ENCODE measurements at places on chromosomes 12 and 14.
A peak's percentile ranks its signal among the peaks of the same experiment; 100 is the strongest.

GRCh38 chr12:124916374-124917134, 2.1 kb upstream of the UBC start:
- no peak for DNase-seq

- no peak for DNase-seq
These were observed 92.8 kb upstream of the KCNA1 start for GRCh38 chr12:4816744-4817525.

DNA sequence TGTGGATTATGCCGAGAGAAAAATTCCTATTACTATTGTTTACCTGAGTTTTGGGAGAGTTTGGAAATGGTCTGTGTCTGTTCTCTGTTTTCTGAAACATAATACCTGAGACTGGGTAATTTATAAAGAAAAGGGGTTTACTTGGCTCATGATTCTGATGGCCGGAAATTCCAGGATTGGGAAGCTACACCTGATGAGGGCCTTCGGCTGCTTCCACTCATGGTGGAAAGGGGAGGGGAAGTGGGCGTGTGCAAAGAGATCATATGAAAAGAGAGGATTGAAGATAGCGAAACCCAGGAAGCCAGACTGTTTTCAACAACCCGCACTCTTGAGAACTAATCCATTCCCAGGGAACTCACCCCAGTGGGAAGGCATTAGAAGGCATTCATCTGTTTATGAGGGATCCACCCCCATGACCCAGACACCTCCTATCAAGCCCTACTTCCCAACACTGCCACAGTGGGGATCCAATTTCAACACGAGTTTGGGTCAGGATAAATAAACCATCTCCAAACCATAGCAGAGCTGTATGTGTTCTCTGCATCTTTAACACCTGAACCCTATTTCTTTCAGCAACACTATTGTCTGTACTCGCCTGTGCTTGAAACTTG, 51.1 kb downstream of the APAF1 start:
- no peak for DNase-seq

- DNase-seq, result no peak
These were observed 64.2 kb downstream of the CMAS start for GRCh38 chr12:22110176-22110575.

DNA sequence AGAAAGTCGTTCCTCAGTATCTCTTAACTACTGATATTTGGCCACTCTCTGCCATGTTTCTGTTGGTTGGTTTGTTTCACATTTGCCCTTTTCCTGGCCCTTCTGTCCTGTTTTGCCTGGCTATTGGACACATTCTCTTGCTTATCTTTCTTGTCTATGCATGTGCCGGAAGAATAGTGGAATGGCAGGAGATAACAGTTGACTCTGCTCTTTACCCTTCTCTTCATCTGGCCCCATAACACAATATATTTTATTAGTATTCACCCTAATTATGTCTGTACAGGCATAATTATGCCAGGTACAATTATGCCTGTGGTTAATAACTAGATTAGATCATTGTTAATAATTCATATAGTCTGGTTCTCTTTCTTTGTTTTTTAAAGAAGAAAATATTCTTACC, 243.5 kb upstream of the LMO3 start:
- DNase-seq, result no peak

DNA sequence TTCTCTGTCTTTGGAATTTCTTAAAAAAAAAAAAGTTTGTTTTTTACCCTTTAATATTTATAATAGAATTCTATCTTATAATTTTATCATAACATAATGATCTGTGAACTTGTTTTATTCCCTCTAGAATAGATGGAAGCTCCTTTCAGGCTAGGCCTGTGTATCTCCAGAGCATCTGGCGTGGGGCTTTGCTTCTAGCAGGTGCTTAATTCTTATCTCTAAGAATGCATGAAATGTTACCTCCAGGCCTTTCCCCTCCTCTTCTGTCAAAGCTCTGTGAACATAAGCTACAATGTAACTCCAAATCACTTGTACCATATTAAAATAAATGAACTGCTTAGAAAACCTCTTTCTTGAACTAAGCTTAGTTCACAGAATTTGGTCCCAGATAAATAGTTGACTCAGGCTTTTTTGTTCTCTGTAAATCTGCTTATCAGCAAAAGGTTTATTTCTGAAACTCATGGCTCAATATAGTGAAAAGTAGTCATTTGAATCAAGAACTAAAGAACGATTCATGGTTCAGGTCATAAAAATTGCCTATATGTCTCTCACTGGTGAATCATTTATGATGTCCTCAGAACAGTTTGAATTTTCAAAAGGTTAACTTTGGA, 407.1 kb downstream of the TRHDE start:
- DNase-seq, result no peak

GRCh38 chr14:68476212-68477109, 316.4 kb downstream of the ZFP36L1 start:
- no peak for DNase-seq

DNA sequence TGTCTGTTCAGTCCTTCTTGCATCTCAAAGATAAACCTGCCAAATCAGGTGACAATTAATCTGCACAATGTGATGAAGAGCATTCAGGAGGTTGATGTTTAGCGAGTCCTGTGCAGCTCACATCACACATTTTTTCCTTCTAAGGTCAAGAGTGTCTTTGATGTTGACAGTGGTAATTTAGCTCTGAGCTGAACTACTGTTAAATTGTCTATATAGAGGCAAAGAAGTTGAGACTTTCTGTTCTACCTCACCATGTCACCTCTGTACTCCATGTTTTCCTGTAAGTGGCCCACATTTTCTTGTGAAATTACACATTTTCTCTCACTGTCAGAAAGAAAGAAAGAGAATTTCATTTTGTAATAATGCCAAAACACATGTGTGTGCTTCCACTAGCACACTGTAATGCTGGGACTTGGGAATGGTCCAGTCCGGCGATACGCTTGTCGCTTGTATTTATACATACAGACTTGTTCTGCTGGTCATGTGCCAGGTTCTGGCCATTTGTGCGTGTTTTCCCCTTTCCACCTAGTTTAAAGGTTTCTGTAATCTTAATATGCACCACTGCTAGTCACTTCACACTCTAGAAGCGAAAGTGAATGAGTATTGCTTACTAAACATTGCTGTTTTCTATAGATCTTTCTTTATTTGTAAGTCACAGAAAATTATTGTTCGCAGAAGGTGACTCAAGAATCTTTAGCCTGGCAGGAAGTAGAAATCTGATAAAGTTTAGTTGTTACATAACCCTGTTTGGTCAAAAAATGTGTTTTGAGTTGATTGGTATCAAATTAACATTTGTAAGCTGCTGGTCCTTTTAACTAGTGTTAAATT, 328.9 kb downstream of the TMTC2 start:
- no peak for DNase-seq

DNA sequence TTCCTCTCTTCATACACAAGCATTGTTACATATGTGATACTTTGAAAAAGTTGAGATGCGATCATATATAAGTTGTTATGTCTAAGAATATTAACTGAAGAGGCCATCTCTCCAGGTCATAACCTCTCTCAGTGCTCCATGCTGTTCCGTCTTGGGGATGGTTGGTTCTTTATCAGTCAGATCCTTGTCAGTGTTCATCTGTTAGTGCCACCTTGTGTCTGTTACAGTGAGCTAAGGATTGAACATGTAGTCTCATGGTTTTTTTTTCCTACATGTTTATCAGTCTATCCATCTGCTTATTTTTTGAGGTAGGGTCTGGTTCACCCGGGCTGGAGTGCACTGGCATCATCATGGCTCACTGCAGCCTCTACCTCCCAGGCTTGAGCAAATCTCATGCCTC, 30.5 kb downstream of the EP400 start:
- DNase-seq, result no peak

GRCh38 chr14:91311284-91311662, 66.8 kb upstream of the GPR68 start:
- peak; percentile 36 for DNase-seq

DNA sequence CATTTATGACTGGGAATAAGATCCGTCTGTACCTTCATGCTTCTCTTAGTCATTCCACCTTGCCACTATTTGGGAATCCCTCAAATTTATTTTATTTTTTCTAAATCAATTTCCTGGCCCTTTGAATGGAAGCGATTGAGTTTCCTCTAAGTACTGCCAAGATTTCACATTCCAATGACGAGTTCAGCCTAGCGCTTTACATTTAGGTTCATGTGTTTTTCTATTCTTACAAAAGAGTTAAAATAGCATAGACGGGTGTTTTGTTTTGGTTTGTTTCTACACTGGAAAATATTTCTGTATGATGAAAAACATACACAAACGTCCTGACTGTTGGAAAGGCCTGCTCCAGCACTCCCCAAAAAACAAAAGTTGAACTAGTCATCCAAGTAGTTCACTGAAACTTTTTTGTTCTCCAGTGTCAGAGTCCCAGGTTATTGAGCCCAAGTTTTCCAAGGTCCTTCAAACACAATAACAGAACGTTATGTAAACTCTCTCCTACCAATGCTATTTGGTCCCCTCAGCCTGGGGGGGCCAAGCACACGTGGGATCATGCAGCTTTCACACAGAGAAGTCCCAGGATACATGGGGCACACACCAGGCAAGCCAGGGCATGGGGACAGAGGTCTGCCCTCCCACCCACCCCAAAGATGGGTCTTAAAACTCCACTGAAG, 74.8 kb upstream of the FOXN3 start:
- DNase-seq, result no peak

DNA sequence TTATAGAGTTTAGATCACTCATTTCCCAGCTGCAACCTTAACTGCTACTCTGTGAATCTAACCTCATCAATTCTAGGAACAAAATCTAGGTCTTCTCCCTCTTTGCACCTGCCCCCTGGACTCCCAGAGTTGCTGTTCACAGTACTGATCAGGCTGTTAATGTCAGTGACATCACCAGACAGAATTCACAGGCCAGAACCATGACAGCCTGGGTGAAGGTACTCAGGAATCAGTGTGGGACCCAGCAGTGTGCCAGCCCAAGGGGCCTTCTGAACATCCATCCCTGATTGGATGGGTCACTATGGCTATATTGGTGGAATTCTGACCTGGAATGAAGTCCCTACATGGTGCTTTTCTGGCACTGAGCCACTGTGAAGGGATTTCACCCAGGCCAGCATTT, 72.8 kb downstream of the CLMN start:
- DNase-seq, result no peak

- no peak for DNase-seq
These were observed 67.7 kb upstream of the CPM start for GRCh38 chr12:69000540-69001243.

DNA sequence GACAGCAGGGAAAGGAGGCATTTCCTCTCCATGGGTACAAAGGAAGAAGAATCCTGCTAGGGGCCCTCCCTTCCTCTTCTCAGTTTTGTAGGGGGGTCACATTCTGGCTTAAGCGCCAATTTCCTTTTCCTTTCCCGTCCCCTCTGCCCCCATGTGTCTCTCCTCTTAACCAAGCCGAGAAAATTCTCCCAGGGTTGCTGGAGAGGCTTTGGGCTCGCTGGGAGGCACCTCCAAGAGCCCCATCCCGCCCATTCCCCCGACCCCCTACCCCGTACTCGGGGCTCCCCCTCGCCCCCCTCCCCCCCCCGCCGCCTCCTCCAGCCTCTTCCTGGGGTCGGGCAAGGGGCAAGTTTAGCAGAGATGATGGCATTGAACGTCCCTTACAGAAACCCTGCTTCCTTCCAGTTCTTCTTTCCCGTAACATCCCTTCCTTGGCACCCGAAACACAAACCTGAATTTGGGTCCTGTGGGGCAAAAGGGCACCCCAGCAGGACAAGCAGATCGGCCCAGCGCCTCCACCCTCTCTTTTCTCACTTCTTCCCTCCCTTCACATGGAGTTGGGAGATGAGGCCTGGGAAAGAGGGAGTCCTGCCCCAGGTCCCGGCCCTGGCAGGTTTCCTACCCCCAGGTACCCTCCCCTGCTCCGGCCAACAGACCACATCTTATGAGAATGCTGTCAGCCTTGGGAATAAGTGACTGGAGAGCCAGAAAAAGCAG, 13.7 kb downstream of the PLEKHG6 start:
- DNase-seq, result no peak

DNA sequence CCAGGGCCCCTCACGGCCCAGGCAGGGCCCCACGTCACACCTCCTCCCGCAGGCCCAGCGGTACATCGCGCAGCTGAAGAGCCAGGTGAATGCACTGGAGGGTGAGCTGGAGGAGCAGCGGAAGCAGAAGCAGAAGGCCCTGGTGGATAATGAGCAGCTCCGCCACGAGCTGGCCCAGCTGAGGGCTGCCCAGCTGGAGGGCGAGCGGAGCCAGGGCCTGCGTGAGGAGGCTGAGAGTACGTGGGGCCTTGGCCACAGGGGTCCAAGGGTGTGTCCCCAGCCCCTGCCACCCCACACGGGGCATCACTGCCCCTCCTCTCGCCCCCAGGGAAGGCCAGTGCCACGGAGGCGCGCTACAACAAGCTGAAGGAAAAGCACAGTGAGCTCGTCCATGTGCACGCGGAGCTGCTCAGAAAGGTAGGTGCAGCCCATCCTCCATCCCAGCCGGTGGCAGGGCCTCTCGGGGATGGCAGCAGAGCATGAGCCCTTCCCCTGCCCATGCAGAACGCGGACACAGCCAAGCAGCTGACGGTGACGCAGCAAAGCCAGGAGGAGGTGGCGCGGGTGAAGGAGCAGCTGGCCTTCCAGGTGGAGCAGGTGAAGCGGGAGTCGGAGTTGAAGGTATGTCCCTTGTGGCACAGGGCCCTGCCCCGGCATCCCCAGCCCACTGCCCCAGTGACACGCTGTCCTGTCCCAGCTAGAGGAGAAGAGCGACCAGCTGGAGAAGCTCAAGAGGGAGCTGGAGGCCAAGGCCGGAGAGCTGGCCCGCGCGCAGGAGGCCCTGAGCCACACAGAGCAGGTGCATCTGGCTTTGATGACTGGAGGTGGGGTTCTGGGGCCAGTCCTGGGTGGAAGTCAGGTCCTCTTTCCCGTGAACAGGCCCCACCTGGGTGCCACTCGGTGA, 20.9 kb downstream of the HIP1R start:
- no peak for DNase-seq
